ENCODE measurements at places on chromosomes 13 and 19.

DNA sequence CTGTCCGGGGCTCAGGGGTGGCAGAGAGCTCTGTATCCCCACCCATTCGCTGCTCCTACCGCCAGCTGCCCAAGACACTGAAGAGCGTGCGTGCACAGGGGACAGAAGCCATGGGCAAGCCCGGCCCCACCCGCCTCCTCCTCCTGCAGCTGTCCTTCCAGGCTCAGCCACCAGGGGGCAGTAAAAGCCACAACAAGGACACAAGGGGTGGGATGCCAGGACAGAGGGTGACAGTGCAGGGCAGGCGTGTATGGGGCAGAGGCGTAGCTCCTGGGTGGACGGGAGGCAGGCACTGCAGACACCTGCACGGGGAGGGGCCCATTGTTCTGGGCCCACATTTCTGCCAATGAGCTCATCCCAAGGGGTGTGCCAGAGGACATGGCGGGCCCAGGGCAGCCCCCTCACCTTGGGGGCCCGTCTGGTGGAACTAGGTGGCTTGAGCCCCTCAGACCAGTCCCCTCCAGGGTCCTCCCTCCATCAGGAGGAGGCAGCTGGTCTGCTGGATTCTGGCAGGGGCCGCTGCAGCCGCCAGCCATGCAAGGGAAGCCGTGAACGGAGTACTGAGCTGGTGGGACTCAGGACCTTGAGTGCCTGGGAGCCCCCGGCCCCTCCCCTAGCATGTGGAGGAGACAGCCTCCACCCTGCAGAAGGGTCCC, 61.2 kb downstream of the MLLT1 start:
- peak; percentile 97 for DNase-seq

- DNase-seq, result no peak
Measured at GRCh38 chr19:58546019-58546530, 2.2 kb downstream of the TRIM28 start.

- no peak for DNase-seq
Measured at GRCh38 chr19:15180451-15181390, 20.1 kb downstream of the NOTCH3 start.

DNA sequence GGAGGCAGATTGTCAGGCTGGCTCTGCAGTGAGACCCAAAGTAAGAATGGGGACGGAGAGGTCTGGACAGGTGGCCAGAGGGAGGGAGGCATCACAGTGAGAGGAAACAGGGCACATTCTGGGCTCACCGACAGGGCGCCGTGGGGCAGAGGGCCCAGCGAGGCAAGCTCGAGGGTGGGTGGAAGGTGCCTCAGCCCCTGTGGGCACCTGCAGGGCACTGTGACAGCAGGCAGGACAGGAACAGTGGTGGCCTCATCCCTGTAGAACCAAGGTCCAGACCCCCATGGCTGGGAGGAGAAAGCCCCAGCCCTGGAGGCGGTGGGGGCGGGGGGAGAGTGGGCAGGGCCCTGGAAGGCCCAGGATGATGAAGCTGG, 27.7 kb downstream of the PIP5K1C start:
- DNase-seq, result no peak

DNA sequence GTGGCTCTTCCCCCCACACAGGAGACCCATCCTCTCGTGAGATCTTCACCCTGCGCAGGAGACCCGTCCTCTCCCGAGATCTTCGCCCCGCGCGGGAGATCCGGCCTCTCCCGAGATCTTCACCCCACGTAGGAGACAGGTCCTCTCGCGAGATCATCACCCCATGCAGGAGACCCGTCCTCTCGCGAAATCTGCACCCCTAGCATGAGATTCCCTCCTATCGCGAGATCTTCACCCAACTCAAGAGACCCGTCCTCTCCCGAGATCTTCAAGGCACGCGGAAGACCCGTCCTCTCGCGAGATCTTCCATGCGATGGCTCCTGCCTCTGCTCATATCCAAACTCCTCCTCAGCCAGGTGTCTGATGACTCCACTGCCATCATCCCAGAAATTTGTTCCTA, 24.3 kb downstream of the LAIR2 start:
- DNase-seq, result no peak

DNA sequence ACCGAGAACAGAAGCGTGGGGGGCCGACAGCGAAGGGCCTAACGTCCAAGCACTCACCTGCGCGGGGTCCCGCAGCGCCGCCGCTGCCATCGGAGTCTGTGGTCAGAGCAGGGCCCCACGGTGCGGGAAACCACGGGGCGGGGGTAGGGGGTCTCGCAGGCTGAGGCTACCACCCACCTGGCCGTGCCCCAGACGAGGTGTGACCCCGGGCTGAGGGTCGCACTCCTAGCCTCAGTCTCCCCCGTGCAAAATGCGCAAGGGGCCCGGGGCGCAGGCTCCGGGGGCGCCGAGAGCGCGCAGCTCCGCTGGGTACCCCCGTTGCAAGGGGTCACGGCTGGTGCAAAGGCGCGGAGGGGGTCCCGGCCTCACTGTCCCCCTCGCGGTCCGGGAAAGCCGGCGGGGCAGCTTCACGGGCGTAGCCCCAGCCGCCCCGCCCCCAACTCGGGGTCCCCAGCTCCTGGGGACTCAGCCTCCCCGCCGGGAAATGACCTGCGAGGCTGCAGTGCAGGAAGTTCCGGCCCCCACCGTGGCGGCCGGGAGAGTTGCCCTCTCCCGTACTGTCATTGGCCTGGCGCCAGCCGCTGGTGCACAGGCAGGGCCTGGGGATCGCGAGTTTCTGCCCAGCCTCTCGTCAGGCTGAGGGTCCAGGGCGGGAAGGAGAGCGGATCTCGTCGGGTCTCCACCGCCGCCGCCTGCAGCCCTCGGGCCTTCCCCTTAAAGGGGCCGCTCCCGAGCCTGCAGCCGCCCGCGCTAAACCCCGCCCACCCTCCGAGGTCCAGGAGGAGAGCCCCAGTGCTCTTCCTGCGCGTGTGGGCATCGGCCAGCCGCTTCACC, at the start of gene ZNF792:
ZNF792 (minus strand) TSS at position 657 of the 834 bp plus-strand sequence; CDS start at position 90, 567 bp downstream.
- peak; percentile 84 for DNase-seq

DNA sequence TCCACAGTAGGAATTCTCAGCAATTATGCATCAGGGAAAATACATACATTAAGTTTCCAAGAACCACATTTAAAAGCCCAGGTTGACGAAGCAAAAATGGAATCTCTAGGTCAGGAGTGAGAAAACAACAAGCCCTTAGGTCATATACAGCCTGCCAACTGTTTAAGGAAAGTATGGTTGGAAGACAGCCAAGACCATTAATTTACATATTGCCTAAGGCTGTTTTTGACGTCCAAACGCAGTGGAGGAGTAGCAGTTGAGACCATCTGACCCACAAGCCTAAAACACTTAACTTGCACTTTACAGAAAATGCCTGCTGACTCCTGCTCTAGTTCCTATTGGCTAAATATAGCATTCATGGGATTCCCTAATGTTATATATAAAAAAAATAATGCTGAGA, 299.0 kb downstream of the ITGBL1 start:
- DNase-seq, result no peak

DNA sequence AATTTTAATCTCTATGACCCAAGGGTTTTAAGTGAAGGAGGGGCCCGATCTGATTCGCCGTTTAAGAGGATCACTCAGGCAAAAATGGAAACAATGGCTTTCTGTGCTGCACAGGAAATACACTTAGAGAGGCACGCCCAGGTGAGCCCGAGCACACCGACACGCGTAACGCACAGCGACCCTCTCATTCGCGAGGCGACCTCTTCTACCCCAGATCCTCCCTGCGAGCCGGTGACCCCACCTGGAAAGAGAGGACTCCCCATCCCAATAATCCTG, 216 bp downstream of the SH2D3A start:
- peak; percentile 61 for DNase-seq

DNA sequence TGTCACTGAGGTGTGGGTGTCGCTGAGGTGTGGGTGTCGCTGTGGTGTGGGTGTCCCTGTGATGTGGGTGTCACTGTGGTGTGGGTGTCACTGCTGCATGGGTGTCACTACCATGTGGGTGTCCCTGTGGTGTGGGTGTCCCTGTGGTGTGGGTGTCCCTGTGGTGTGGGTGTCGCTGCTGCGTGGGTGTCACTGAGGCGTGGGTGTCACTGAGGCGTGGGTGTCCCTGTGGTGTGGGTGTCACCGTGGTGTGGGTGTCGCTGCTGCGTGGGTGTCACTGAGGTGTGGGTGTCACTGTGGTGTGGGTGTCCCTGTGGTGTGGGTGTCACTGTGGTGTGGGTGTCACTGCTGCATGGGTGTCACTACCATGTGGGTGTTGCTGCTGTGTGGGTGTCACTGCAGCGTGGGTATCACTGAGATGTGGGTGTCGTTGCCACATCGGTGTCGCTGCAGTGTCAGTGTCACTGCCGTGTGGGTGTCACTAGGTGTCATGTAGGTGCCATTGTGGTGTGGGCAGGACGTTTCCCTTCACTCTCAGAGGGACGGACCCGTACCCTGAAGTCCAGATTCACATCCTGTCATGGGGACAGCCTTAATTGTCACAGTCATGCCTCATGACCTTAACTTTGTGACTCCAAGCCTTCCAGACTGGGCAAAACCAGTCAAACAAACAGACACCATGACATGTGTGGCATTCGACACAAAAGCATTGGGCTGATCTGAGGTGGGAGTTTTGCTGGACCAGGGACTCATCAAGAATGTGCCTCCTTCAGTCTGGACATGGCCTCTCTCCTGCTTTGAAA, 12.7 kb upstream of the GAS6 start:
- DNase-seq, result peak; percentile 23

DNA sequence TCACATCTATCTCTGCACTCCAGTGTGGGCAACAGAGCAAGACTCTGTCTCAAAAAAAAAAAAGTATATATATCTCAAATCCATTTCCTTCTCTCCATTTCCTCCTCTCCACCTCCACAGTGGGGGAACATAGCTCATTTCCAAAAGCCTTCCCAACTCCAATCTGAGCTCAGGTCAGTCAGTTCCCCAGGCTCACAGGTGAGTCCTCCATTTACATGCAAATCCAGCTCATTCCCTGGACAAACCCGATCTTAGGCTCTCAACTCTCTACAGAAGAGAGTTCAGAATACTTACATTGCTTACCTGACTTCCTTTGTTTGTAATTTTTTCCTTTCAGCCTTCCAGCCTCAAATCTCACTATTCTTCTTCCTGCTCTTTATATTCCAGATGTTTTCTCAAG, 518.3 kb downstream of the GPC6 start:
- DNase-seq, result no peak

- peak; percentile 23 for DNase-seq
Measured at GRCh38 chr19:36837176-36837905, 846 bp downstream of the ZNF790 start.

GRCh38 chr19:36114721-36115452, at the start of gene POLR2I:
POLR2I (minus strand) TSS chr19:36114875; CDS start chr19:36114856, 19 bp downstream.
- DNase-seq, result peak; percentile 99

- DNase-seq, result no peak
Measured at GRCh38 chr19:27776524-27776923, 1436.4 kb downstream of the UQCRFS1 start.
